ENCODE measurements at places on chromosomes 5 and 9.

GRCh38 chr5:1409381-1410110, 35.7 kb downstream of the SLC6A3 start:
- DNase-seq: no peak

DNA sequence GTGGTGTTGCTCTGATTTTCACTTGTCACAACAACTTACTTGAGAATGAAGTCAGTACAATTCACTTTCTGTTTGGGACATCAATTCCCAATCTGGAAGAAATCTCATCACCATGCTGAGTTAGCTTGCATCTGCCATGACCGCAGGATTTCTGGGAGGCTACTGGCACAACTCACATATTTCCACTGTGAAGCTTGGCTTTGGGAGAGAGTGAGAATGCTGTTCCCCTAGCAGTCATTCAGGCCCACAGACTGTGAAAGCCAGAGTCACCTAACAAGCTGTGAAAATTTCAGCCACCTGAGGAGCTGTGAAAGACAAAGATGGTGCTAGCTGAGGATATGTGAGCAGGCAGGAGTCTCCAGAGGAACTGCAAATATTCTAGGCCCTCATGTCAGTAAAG, 365.2 kb upstream of the TUSC1 start:
- no peak for DNase-seq

DNA sequence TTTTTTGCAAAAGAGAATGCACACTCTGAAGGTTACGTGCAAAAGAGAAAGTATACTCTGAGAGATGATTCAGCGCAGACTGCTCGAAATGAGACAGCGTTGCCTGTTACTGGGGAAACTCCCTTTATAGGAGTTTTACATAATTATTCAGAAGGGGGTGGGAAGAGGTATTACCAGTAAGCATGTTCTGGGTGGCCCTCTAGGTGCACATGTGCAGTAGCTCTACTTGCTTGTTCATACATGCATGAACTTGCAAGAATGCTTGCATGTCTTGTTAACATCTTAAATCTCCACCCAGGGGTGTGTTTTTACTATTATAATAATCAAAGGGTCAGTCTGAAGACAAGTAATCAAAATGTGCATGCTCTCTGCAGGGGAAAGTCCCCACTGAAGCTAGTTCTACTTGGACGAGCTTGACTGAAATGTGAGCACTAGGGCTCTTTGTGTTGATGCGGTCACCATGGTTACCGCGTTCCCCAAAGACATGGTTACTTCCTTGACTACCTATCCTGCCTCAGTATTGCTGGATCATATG, 75.5 kb downstream of the SGCD start:
- DNase-seq: no peak

GRCh38 chr9:136441191-136441680, 1.6 kb upstream of the INPP5E start:
- DNase-seq: no peak

GRCh38 chr5:84228266-84228665, 156.4 kb downstream of the EDIL3 start:
- no peak for DNase-seq
